Testis (tissue), 5 donors: ENCODE measurements at places on chromosomes 5 and 9.

DNA sequence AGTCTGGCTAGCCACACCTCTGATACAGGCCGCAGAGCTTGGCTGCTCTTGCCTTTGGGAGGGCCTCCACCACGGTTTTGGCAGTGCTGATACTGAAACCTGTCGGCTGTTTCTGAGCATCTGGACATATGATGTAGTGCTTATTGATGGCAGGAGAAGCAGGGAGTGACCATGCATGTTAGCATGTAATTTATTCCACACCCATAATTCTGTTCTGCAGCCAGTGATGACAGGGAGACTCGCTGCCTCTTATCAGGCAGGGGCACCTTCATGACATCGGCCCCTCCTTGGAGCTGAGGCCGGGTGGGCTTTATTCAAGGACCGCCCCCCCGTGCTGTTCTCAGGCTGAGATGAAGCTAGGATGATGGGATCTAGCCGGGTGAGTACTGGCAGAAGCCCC is 49.0 kb downstream of the OLFM1 start:
- DNase-seq = no peak

- DNase-seq = no peak
Observed at GRCh38 chr9:100591139-100591538, 13.3 kb downstream of the CAVIN4 start.

- no peak for DNase-seq
Observed at GRCh38 chr5:63230754-63231153, 652.1 kb downstream of the LRRC70 start.

- DNase-seq = no peak
Observed at GRCh38 chr5:177096162-177097015, 9.7 kb downstream of the FGFR4 start.

DNA sequence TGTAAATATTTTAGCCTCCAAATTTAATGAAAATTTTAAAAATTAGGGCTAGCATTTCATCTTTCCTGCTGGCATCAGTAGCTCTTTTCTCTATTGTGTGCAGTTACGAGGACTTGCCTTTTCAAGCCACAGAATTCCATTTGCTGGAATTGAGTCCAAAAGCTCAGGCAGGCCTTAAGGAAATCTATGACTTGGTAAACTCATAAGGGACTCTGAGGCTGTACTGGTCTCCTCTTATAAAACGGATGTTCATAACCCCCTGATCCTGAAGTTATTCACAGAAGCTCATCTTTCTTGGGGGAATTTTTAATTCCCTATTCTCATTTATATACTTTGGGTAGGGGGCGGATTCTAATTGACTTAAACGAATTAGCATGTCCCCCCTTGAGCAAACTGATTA is 23.4 kb downstream of the ANKRA2 start:
- DNase-seq = no peak

DNA sequence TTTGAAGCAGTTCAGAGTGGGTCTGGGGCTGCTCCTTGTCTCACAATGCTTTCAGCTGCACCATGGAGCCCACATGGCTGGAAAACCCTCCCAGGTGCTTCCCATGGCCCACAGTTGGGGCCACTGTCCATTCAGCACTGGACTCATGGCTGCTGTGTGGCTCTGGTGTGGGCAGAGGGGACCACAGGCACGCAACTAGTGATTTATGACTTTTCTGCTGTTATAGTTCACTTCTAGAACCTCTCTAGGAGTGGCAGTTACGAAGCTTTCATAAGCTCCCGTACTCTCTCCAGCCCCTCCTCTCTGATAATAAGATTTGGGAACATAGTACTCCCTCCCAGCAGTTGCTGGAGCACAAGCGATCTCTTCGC is 29.0 kb downstream of the GLRA1 start:
- DNase-seq = no peak

DNA sequence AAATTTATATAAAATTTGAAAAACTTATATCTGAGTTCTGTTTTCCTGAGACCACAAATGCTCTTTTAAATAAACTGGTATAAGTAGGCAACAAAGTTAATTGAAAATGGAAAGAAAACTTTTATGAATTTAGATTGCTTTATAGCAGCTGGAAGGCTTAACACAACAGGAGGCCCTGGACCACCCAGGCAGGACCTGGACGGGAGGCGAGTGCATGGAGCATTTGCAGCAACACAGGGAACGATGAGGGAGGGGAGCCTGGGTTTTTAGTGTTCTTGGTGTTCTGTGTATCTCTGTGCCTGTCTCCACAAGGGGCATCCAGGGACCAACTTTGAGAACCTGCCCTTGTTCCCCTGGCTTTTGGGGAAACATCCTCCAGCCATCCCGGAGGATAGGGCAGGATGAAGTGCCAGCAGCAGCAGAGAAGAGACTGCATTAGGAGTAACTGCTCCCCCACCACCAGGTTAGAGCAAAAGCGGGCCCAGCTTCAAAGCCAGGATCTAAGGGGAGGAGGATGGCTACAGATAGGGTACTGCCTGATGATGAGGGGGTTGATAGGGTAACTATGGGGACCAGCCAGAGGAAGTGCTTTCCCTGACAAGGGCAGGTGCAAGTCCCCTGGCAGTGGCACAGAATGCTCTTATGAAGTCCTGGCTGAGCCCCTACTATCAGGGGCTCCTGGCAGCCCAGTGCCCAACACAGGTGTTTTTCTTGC is 6.7 kb upstream of the SPATA31E1 start:
- DNase-seq = peak; percentile 64

- no peak for DNase-seq
Observed at GRCh38 chr9:33116860-33117259, 40.4 kb upstream of the SMU1 start.
